ENCODE measurements at places on chromosomes 16 and 17.
A peak's percentile ranks its signal among the peaks of the same experiment; 100 is the strongest.

- DNase-seq: peak; percentile 42
Observed at GRCh38 chr16:87132361-87133014, 184.7 kb downstream of the C16orf95 start.

GRCh38 chr16:2090777-2091546 lies 43.2 kb downstream of the TSC2 start:
- no peak for DNase-seq

DNA sequence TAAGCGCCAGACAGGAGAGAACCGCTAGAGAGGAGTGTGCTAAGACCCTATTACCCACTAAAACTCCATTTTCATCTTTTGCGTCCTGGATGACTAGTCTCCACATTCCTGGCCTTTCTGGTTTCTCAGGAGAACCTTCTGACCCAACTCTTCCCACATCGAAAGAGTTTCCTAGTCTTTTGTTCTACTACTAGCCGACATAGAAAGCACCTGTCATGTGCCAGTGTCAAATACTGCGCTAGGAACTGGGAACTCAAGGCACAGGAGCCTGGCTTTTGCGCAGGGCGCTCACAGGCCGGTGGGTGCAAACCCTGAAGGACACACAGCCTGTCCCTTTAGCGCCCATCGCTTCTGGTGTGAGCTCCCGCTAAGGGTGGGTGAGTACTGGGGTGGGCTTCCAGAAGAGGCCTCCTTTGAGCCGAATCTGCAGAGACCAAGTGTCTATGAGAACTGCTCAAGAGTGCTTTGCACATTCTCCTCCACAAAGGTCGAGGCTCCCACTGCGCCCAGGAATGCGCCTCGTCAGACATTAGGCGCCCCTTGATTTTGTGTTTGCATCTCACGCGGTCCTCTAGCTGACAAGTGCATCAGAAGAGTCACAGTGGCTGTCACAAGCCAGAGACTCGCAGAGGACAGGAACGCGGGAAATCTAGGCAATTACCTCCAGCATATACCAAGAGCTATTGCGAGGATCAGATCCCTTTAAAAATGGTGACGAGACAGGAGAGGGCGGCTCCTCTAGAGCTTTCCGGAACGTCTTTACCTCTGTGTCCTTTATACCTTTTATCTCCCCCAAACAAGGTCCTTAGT lies 2.0 kb upstream of the PSMB3 start:
- DNase-seq: no peak

- no peak for DNase-seq
Observed at GRCh38 chr17:35514564-35514963, 22.9 kb downstream of the SLFN12L start.

DNA sequence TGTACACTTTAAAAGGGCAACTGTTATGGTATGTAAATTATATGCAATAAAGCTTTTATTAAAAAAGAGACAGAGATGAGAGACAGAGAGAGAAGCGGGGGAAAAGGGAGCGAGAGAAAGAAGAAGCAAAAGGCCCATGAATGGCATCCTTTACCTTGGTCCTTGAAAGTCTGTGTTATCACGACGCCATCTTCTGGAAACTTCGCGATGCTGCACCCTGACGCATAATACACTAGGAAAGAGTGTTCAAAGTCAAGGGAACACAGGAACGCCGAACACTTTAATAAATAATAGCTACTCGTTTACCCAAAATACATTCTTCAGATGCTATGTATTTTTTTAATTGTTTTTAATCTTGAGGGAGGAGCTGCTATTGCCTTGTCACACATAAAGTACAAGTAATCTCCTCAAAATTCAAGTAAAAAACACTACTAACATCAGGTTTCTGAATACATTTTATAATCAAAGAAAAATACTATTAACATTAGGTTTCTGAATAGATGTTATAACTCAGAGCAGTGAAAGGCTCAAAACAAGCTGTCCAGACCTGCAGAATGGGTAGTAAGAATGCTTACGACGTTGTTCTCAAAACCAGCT lies 23.0 kb upstream of the SLC38A8 start:
- DNase-seq: peak; percentile 38

DNA sequence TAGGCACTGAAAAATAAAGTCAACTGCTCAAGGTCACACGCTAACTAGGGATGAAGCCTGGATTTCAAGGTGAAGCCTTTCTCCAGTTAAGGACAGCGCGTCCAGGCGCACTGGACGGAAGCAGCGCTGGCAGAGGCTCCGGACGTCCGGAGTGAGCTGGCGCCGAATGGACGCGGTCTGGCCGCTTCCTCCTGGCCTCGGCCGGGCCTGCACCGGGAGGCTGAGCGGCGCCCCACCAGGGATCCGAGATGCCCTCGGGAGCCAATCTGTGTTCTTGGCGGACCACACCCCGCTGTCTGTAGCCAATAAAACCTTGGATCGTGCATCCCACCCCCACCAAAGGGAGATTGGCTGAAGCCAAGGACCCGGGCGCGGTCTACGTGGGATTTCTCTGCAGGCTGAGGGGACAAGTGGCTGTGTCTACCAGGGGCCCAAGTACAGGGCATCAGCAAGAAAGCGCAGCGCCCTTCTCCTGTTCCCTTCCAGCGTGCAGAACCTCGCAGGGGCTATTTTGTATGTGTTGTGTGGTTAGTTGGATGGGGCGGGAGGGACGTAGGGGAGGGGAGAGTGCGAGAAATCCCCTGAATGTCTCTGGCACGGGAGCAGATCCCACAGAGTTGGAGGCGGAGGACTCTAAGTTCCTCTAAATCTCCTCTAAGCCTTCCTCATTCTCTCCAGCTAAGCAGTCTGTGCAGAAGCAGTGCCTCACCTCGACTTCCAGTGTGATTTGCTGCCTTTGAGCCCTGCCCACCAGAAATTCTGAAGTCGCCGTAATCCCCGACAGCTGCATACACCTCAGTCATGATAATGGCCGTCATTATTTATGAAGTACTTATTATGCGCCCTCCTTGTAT lies 2.5 kb upstream of the AKAP10 start:
- no peak for DNase-seq

- DNase-seq: no peak
Observed at GRCh38 chr16:1345087-1345486, 6.6 kb downstream of the TSR3 start.

DNA sequence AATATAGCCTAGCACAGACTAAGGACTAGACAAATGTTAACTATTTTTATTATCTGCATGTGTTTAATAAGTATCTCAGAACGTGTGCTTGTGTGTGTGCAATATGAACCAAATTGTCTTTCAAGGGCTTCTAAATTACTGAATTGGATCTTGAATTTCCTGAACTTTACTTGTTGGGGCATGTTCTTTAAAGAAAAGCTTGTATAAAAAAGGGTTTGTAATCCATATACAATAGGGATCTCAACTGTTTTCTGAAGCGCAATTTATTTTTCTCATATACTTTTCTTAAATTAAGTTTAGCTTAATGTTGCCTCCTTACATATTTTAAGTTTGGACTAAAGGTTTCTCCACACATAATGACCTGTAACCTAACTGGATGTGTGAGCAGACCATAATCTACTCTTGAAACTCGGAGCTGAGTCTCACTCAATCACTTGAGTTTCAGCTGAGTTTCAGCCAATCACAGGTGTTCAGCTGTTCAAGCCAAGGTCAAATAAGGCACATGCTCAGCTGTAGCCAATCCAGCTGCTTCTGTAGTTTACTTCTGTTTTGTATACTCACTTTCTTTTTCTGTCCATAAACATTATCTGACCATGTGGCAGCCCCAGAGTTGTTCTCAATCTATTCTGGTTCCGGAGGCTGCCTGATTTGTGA lies 72.3 kb downstream of the CDK5R1 start:
- DNase-seq: no peak

- DNase-seq: no peak
Observed at GRCh38 chr17:46783031-46783593, 35.4 kb downstream of the WNT3 start.

DNA sequence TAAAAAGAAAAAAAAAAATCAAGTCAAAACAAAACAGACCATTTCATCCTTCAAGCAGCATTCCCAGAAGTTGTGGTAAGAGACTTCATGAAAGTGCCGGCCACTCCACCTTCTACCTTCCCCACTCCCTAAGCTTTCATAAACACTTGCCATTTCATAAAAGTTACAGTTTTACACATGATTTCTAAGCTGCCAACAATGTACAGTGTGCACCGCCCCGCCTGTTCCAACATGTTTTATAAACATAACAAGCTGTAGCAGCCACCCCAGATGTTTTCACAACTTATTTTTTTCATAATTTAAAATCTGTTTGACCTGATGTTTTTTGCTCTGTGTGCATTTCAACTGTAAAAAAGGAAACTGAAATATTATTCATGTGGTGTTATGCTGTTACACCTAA lies 608.1 kb downstream of the TOX3 start:
- no peak for DNase-seq

DNA sequence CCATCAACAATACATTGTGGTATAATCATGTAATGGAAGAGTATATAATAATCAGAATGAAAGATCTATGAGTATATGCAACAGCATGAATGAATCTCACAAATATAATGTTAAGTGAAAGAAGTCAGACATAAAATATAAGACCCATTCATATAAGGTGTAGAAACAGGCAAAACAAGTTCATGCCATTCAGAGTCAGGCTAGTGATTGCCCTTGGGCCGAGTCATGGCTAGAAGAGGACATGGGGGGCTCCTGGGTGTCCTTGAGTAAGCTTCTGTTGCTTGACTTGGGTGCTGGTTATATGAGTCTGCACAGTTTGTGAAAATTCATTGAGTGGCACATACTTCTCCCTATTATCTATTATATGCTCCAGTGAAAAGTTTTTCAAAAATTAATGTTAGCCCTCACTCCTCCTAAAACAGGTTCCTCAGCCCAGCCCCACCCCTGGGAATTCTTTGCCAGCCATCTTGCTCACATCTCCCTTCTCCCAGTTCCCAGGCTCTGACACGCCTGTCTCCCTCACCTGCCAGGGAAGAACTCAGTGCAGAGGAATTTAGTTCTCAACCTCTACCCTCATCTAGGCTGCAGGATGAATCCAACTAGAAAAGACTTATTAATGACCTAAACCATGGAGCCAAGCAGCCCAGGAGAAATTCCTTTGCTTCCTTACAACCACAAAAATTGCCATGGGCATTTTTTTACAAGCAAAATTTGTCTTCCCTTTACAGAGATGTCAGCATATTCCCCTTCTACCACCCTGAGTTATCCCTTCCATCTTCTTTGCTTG lies 52.4 kb upstream of the NFAT5 start:
- no peak for DNase-seq

DNA sequence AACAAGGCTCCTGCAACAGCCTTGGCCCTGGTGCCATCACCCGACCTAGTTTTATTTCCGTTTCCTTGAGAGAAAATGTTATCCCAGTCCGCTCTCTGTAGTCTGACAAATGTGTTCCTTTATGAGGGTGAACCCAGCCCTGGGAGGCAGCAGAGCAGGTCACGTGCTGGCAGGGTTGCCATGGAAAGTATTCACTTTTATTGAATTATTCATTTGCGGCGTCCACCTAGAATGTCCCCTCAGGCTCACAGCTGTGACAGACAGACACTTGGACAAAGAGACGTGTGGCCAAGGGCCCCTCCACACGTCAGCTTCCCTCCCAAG lies 90.0 kb downstream of the WSCD1 start:
- DNase-seq: peak; percentile 15

GRCh38 chr16:10242916-10243315 lies 60.7 kb upstream of the GRIN2A start:
- DNase-seq: no peak

DNA sequence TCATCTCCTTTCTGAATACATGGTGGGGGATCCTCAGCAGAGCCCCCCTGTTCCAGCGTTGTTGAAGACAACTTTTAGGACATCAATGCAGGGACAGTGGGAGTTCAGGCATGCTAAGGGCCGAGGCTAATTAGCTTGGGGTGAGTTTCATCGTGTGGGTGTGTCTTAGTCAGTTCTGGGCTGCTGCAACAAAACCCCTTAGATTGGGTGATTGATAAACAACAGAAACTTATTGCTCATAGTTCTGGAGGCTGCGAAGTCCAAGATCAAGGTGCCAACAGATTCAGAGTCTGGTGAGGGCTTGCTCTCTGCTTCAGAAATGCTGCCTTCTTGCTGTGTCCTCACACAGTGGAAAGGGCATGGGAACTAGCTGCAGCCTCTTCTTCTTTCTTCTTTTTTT lies 214.0 kb downstream of the NTN1 start:
- DNase-seq: no peak

DNA sequence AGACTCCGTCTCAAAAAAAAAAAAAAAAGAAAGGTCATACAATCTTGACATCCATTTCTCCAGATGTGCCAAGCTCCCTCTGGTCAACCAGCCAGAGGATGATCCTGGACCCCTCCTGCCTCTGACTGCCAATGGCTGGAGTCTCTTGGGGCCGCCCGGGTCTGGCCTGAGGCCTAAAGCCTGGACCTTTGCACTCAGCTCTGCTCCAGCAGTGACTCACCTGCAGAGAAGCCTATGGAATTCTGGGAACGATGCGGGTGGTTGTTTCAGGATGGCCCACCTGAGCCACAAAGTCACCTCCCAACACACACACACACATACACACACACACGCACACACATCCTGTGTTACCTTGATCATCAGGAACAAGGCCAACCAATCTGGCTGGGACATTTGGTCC lies 64.0 kb upstream of the DNAH17 start:
- no peak for DNase-seq

- no peak for DNase-seq
Observed at GRCh38 chr16:89693931-89694783, 7.3 kb downstream of the SPATA2L start.

GRCh38 chr16:67248401-67249177 lies at the start of gene SLC9A5:
Gene SLC9A5, plus strand, starts transcription at chr16:67248979. Its CDS starts 36 bp downstream, at chr16:67249015.
- DNase-seq: no peak

DNA sequence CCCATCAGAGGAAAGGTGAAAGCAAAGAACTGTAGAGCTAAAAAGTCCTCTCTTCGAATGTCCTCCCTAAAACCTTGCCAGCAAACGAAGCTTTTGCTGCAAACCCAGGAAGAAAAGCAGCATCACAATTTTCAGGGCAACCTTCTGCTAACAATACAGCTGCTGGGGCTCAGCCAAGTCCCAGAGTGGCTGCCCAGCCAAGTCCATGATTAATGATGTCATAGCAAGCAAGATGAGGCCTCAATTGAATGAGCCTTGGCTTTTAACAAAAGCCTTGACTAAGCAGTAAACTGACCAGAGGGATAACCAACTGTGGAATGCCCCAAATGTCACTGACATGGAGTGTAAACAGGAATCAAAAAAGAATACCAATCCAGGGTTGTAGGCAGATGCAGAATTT lies 342.7 kb downstream of the PMP22 start:
- DNase-seq: no peak

- DNase-seq: no peak
Observed at GRCh38 chr16:53092284-53092683, 37.5 kb downstream of the CHD9 start.

GRCh38 chr16:85610446-85611193 lies 2.5 kb upstream of the GSE1 start:
- DNase-seq: peak; percentile 69
